ENCODE measurements at places on chromosomes 5 and 9.
A peak's percentile ranks its signal among the peaks of the same experiment; 100 is the strongest.

DNA sequence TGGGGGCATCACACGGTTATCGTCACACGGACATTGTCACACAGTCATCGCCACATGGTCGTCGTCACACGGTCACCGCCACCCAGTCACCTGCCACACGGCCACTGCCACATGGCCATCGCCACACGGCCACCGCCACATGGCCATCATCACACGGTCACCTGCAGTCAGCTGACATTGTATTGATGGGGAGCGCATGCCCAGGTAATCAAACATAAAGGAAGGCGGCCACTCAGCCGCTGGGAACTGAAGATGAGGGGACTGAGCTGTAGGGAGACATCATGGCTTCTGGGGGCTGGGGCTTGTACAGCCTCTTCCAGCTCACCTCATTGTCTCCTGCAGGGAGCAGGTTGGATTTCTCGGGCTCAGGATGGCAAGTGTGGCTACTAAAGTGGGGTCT is 49.2 kb downstream of the MRPL36 start:
- DNase-seq: no peak

DNA sequence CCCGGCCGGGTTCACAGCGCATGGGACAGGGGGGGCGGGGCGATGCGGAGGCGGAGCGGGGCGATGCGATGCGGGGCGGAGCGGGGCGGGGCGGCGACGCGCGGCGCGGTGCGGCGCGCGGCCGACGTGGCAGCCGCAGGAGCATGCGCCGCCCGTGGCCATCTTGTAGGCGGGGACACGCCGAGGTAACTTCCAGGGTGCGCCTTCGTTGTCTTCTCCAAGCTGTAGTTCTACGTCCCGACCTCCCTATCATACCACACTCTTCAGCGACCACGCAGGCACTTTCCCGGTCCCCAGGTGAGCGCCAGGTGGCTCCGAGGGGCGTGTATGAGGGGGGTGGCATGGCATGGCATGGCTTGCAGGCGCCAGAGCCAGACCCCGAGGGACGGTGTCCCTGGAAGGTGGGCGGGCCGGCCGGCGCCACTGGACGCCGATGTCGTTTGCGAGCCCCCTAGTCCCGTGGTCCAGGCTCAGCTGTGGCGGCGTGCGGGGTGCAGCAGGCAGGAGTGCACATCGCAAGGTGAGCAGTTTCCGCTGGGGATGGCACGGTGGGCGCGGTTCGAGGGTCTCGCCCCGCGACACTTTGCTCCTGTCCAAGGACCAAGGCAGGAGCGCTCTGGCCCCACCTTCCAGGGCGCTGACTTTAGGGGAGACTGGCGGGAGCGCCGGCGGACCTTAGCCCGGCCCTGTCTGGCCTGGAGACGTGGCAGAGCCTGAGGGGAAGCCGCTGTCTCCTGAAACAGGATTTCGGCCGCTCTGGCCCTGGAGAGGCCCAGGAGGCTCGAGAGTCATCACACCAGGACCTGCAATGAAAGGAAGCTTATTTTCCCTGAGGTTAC is at the start of gene PRRC1:
Gene PRRC1, plus strand, starts transcription at position 161 of the 839 bp plus-strand sequence. CDS start 5,840 bp downstream, outside the sequence.
- DNase-seq: peak; percentile 73

DNA sequence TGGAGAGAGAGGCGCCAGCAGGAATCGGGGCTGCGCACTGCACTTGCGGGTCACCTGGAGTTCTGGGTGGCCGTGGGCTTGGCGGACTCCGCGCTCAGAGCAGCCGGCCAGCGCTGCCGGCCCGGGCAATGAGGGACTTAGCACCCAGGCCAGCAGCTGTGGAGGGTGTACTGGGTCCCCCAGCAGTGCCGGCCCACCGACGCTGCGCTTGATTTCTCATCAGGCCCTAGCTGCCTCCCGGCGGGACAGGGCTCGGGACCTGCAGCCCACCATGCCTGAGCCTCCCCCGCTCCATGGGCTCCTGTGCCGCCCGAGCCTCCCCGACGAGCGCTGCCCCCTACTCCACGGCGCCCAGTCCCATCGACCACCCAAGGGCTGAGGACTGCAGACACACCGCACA is 325.6 kb downstream of the ACTL7B start:
- DNase-seq: no peak

- no peak for DNase-seq
Observed at GRCh38 chr9:113219969-113220368, 1.1 kb downstream of the FKBP15 start.

GRCh38 chr5:175211956-175212756 is 231.8 kb downstream of the DRD1 start:
- no peak for DNase-seq

GRCh38 chr9:120161776-120162175 is 418.2 kb downstream of the CDK5RAP2 start:
- DNase-seq: no peak

- DNase-seq: no peak
Observed at GRCh38 chr5:429453-430188, 13.4 kb upstream of the EXOC3 start.

DNA sequence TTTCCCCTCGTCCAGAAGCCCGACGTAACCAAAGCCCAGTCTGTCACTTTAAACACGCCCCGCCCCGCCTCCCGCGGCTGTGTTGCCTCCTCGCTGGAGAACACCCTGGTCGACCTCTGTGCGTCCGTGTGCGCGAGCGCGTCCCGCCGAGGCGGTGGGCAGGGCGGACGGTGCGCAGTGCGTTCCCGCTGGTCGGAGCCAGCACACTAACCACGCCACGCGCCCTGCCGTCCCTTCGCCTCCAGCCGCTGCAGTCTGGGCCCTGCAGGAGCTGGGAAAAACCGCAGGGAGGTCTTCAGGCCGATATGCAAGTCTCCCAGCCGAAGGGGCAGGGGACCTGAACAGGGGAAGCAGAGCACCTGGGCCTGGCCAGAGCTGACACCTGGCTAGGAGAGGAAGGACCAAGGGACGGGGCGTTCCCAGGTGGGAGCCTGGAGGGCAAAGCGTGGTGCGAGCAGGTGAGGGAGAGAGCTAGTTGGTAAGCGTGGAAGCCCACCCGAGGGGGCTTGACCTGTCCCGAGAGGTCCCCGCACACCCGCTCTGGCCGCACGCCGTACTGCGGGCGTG is 1.3 kb upstream of the PHPT1 start:
- no peak for DNase-seq

DNA sequence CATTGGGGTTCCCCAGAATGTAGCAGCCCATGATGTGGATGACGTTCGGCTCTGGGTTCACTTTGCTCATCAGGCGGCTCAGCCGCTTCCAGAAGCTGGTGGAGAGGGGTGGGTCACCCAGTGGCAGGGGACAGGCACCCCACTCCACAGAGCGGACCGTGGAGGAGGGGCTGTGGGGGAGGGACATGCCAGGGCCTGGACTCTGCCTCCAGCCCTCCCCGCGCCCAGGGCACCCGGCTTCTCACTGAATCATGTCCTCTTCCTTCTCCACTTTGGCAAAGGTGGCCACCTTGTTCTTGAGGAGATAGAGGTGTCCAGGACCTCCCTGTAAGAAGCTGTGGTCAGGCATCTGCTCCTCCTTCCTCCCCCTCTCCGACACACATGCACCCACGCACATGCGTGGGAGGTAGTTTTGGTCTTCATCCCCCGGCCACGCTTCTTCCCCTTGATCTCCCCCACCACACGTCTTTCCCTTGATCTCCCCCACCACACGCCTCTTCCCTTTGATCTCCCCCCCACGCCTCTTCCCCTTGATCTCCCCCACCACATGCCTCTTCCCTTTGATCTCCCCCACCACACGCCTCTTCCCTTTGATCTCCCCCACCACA is 8.9 kb upstream of the ENTPD8 start:
- no peak for DNase-seq

DNA sequence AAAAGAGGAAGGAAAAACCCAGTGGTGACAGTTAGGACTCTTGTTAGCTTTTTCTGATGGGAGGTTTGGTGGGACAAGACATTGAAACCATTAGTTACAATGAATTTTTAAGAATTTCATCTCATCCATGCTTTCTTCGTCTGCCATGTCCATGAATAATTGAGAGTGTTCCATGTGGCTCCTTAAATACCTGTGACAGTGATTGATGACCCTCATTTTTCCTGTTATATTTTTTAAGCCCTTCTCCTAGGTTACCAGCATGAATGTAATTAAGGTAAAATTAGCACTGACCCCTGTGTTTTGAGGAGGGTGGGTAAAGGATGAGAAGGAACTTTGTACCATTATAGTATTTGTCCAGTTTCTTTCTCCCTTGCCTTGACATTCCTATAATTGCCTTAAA is 23.5 kb upstream of the PHF2 start:
- DNase-seq: no peak

- no peak for DNase-seq
Observed at GRCh38 chr9:72816666-72817065, 136.2 kb downstream of the ALDH1A1 start.

GRCh38 chr9:134004131-134004873 is 12.2 kb upstream of the VAV2 start:
- DNase-seq: no peak

DNA sequence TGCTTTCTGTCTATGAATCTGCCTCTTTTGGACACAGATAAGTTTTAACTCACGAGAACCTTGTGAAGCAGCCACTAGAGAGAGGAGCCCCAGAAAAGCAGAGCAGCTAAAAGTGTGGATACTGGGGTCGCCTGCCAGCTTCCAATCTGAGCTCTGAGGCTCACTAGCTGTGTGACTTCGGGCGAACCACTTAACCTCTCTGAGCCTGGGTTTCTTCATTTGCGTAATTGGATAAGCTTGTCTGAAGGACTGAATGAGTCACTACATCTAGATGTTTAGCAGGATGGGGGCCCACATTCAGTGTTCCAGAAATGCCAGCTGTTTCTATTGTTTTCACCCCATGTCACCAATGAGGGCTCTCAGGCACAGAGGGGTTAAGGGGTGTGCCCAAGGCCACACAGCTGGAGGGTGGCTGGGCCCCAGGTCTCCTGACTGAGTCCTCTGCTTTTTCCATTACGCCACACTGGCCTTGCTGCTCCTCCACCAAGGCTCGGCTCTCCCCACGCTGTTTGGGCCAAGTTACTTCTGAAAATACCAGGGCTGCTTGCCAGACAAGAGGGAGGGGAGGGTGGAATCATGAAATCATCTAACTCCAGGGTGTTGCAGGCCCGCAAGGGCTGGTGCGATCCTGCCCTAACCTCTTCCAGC is 36.2 kb downstream of the SH3PXD2B start:
- DNase-seq: peak; percentile 64

- no peak for DNase-seq
Observed at GRCh38 chr5:89759802-89760201, 649.8 kb downstream of the CETN3 start.

DNA sequence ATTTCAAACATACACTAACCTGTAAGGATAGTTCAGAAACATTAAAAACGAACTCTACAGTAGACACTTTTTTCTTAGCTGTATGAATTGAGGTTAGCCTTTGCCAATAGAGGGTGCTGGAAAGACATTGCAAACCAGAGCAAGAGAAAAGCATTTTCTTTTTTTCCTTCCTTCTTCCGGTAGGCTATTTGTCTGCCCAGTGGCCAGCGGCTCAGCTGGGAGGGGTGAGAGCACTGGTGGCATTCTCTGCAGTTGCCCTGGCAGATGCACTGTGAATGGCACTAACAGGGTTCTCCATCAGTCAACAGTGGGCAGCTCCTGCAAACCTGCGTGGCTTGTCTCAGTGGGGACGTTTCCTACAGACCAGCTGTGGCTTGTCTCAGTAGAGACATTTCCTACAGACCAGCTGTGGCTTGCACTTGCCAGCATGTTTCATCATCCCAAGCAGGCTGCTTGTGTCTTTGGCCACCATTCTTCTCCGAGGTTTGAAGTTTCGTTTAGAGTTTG is 984.5 kb upstream of the CDH18 start:
- peak; percentile 13 for DNase-seq

- DNase-seq: no peak
Observed at GRCh38 chr9:19879062-19879461, 90.2 kb upstream of the SLC24A2 start.

GRCh38 chr9:85062385-85063022 is 393.0 kb downstream of the NTRK2 start:
- no peak for DNase-seq

DNA sequence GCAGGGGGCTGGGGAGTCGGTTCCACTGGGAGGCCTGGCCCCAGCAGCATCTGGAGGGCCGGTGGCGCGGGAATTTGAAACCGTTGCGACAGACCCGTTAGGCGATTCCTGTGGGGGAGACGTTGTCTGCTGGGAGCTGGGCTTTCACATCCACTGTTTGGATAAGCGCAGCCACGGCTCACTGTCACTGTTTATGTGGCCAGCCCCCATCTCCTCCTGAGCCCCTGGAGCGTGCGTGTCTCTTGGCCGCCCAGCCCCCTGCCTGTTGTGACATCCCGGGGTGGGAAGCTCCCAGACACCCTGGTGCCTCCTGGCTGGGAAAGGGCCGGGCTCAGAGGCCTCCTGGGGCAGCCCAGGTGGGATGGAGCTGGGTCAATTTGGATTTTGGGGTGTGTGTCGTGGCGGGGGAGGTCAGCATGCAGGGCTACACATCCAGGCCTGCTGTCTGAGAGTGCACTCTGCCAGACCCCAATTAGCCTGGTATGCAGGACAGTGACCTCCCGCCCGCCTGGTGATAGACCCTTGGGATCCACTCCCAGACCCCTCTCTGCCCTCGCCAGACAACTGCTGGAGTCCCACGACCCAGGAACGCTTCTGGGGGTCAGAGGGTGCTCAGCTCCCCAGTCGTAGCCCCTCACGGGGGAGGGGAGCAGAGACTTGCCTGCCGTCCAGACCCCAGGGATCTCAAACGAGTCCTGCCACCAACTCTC is 62.0 kb upstream of the RNU6ATAC start:
- DNase-seq: no peak

DNA sequence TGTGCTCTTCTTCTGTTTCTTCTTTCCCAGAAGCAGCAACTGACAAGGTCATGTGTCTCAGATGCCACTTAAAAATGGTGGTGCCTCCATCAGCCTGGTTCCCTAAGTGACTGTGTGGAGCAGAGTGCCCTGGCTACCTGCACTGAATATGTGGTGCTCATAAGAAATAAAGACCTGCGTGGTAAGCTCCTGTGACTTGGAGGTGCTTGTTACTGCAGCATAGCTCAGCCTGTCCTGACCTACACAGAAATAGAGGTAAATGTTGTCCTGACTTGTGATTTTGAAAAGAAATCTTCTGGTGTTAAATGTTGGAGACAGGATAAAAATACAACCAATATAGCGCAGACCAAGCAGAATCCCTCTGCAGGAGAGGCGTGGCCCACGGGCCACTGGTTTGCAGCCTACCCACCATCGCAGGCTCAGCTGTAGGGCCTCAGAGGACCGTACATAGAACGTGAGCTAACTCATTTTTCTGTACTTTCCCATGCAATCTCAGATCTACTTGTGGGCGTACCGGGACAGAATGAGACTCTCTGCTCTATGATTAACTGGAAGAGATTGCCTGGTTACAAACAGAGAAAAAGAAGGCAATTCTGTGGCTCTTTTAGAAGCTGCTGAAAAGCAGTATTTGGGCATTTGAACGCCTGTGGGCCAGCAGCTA is 79.4 kb upstream of the UNC5A start:
- DNase-seq: no peak

GRCh38 chr9:77013932-77014596 is 5.4 kb upstream of the FOXB2 start:
- DNase-seq: no peak

DNA sequence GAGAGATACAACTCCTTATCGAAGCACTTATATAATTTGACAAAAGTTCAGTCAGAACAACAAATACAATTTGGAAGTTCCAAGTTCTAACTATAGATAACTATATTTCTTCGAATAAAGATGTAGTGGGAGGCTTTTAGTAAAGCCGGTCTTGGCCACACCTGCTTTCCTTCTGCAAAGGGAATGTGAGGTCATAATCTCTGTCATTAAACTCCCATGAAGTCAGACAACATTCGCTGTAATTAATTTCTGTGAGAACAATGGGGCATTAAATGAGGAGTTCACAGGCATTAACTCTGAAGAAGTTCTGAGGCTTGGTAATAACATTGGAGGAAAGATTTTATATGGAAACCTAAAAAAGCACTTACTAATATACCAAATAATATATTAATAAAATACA is 67.5 kb downstream of the MCTP1 start:
- DNase-seq: no peak

Measured in hippocampal formation (tissue), 2 donors.